ENCODE measurements at places on chromosomes 4 and X.

DNA sequence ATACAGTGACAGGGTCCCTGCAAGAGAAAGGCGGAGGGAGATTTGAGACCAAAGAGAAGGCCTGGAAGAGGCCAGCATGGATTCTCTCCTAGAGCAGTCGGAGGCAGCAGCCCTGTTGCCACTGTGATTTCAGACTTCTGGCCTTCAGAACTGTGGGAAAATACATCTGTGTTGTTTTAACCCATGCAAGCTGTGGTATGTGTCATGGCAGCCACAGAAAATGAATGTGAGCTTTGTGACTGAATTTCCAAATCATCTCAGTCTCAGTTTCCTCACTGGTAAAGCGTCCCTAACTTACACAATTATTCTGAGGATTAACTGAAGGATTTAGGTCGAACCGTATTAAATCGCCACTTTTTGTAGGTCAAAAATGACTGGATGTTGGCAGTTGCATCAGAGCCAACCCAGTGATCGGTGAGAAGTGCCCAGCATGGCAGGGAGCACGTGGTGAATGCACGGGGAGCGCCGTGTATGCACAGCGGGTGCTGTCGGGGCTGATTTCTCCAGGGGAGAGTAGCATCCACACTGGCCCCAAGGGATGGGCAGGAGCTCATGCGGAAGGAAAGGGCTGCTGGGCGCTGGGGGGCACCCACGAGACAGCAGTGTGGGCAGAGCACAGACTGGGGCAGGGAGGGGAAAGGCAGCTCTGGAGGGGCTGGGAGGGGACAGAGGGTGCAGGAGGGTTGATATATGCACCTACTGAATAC, 23.8 kb upstream of the NSG1 start:
- no peak for DNase-seq

DNA sequence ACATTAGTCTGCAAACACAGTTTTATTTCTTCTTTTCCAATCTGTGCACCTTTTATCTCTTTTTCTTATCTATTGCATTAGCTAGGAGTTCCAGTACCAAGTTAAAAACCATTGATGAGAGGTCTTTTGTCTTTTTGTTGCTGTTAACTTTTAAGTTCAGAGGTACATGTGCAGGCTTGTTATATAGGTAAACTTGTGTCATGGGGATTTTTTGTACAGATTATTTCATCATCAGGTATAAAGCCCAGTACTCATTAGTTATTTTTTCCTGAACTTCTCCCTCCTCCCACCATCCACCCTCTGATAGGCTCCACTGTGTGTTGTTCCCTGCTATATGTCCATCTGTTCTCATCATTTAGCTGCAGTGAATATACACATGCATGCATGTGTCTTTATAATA, 349.9 kb downstream of the PDHA2 start:
- DNase-seq = no peak

GRCh38 chr4:98710831-98711230, 52.4 kb upstream of the TSPAN5 start:
- DNase-seq = no peak

- no peak for DNase-seq
These were observed 3.4 kb upstream of the PCDH7 start for GRCh38 chr4:30716681-30717207.

DNA sequence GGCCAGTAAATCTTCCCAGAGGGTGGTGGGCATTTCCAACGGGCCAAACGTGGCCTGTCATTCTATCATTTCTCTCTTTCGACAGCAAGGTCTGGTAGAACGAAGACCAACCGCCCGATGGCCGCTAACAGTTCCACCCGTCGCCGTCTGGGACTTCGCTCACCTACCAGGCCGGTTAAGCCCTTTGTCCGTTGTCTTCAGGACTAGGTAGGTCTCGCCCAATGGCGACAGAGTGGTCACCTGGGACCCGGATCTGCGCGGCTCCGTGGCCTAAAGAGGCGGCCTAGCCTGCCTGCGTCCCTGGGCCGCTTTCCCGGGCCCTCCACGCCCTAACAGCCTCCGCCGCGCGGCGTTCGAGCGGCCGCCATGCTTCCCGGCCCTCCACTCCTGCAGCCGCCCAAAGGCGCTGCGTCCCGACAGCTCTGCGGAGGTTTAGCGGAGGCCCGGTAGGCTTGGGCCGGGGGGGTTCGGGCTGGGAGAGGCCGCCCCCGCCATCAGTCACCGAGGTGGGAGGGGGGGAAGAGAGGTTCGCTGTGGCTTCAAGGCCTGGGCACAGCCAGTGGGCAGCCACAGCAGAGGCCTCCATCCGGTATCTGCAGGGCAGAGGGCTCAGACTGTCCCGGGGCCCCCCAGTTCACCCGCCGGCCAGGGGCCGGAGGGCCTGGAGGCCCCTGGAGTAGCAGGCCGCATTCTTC, 194.0 kb upstream of the BRWD3 start:
- no peak for DNase-seq

Measured in stimulated activated CD4-positive, alpha-beta T cell treated with anti-CD3 and anti-CD28 coated beads, Interleukin-12 subunit alpha, Interleukin-12 subunit beta, amount 100 ng/mL, for 24 hours (primary cell).